ENCODE measurements at places on chromosomes 6 and 20. TPM values are rescaled to one million over a fixed set of nuclear protein-coding genes. Genes with fewer than 3 reads are reported as not detected.

Gene DEFB132
- not detected for total RNA-seq

Gene SAMD5
- total RNA-seq, result not detected

Gene RAB23
- total RNA-seq, result 2.1 TPM

Gene DZANK1
- 1.8 TPM for total RNA-seq

Gene ADGRF1
- total RNA-seq, result not detected

Gene CDH26
- 2.5 TPM for total RNA-seq

Gene TREM1
- not detected for total RNA-seq

Gene DEFB113
- not detected for total RNA-seq

All from activated naive CD8-positive, alpha-beta T cell treated with anti-CD3 and anti-CD28 coated beads, Interleukin-2, amount 10 ng/mL, durations not matched to agents 7 days and 5 days (primary cell).